Activated T-cell treated with anti-CD3 and anti-CD28 coated beads, Interleukin-2, amount 50 U/mL, for 4 hours (primary cell): ENCODE measurements at places on chromosomes 4 and X. TPM values are rescaled to one million over a fixed set of nuclear protein-coding genes. Genes with fewer than 3 reads are reported as not detected.

PNMA5 gene
- not detected for total RNA-seq

DNA sequence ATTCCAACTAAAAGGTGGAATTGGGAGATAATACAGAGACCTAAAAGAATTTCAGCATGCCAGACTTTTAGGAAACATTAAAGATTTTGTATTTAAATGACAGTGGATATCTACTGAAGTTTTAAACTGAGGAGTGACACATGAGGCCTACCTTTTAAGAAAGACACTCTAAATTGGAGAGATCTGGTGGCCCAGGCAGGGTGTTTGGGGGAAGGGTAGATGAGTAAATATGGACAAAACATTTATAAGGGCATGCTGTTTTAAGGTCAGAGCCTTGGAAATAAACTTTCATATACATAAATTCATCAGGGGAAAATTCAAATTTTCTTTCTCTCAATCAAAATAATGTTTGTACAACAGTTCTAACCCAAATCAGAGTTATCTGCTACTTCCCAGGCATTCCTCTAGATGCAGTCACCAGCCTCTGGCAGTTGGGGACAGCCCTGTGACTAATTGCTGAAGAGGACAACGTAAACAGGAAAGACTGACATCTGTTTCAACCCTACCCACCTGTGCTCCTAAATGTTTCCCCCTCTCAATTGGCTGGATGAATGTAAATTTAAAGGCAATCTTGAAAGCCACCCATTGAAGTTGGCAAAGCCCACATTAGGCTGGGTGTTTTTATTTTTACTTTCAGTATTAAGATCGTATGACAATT lies 1646.9 kb upstream of the ADGRL3 start:
- DNase-seq: no peak

GRCh38 chr4:42248972-42249371 lies 96.5 kb upstream of the BEND4 start:
- no peak for DNase-seq

- DNase-seq: no peak
Observed at GRCh38 chrX:107454302-107454701, 4.8 kb downstream of the FRMPD3 start.

DNA sequence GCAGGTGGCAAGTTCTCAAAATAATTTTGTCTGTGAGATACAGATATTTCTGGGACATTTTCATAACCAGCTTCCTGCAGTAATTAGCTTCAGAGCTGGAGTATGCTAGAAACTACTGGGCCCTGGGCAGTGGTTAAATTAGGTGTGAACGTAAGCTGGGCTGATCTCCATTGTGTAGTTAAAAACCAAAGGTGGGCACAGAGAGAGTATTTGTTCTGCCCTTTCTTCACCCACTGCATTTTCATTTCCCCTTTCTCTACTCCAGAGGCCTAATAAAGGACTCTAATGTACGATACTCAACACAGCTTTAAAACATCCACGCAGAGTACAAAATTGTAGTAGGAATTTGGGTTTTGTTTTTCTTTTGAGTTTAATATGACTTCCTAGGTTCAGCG lies 252.7 kb downstream of the SPRY1 start:
- no peak for DNase-seq

CFAP47 gene
- not detected for total RNA-seq

DNA sequence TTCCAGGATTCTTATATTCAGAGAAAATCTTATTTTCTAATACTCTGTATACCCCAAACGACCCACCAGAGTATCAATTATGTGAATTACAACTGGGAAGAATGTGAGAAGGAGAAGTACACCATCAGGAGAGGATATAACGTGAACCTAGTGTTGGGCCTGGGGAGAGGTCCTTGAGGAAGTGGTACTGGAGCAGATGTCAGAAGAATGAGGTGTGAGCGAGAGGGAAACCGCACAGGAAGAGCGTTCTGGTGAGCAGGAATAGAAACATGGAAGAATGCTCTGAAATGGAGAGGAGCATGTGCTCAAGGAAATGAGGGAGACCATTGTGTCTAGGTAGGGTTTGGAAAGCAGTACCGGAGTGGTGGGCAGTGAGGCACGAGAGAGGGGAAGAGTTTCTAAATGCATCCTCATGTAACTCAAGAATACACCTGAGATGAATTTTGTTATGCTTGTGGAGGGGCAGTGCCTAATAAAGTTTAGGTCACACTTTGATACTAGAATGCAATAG lies 151.6 kb downstream of the GRID2 start:
- DNase-seq: no peak

GRCh38 chr4:35818520-35818919 lies 425.8 kb downstream of the ARAP2 start:
- no peak for DNase-seq

DNA sequence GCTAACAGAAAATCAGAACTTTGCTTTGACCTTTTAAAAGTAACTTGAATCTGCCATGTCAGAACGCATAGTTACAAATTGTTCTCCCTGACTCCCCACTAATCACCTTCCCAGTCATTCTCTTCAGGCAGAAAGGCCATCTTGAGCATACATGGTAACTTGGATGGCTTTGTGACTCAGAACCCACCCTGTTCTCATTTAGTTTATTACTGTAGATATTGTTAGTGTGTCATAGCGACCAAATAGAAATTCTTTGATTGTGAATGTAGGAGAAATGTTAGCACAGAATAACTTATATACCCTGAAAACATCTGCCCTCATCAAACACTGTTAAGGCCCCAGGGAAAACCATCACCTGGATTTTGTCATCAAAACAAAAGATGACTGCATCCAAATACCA lies 382.0 kb downstream of the MAGEB5 start:
- no peak for DNase-seq

GRCh38 chr4:181536196-181536746 lies 706.9 kb upstream of the TENM3 start:
- no peak for DNase-seq

GRCh38 chrX:154799556-154800348 lies 5.5 kb downstream of the MPP1 start:
- no peak for DNase-seq

DNA sequence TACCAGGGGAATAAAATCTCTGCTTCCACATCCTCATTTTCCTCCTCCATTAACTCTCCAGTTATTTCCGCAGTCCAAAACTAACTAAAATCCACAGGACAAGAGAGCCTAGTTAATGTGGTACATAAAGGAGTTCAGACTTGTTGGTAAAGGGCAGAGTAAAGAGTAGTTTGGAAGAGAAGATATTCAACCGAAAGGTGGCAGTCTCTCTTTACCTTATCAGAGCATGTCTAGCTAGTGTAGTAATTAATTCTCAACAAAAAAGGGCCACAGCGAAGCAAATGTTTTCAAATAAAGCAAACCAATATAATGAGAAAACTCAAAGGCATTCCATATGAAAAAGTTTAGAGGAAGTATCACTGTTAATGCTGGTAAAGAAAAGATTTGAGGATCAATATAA lies 286.5 kb downstream of the GLUD2 start:
- no peak for DNase-seq

DNA sequence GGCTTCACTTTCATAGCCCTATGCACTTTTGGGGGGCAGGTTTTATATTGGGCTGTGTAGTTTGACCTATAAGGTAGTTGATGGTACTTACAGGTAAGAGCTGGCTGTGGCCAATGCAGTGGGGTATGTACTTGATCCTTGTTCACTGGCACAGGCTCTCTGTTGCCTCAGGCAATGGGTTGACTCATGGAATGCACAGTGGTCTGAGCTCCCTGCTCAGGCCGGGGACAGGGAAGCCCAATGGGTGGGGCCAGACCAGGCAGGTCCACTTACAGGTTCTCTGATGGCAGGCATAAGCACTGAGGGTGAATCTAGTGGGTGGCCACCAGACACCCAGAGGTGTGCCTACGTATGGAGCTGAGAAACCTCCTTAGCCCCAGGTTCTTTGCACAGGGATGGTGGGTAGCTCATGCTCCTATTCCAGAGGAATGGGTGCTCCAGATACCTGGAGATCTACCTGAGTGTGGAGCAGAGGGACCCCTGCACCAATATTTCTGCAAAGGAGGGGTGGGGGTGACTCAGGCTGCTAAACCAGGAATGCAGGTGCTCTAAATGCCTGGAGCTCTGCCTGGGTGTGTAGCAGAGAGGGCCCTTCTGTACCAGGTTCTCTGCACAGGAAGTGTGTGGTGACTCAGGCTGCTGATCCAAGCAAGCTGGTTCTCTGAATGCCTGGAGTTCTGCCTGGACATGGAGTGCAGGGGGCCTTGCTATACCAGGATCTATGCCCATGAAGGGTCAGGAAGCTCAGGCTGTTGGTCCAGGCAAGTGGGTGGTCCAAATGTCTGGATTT lies 52.3 kb downstream of the IL1RAPL2 start:
- DNase-seq: no peak

DNA sequence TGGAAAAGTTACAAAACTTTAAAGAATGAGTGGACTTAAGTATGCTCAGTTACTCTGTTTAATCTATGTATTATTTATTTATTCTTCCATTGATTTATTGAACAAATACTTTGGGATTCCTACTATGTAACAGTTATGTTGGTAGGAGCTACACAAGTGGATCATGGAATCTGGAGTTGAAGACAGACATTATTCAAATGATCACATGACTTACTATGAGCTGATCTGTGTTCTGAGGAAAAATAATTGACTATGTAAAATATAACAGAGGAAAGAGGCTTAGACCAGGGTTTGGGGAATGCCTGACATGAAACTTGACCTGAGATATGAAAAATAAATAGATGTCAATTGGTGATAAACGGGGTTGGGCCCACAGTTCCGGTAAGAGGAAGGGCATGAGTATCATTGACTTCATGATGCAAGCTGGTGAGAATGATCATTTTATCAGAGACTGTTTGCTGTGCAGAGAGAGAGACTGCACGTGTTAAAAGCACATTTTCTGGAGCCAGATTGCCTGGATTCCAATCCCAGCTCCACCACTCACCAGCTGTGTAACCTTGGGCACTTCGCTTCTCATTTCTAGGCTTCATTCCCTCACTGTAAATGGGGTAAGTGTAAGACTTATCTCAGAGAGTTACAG lies 179.0 kb downstream of the SPCS3 start:
- DNase-seq: no peak

DNA sequence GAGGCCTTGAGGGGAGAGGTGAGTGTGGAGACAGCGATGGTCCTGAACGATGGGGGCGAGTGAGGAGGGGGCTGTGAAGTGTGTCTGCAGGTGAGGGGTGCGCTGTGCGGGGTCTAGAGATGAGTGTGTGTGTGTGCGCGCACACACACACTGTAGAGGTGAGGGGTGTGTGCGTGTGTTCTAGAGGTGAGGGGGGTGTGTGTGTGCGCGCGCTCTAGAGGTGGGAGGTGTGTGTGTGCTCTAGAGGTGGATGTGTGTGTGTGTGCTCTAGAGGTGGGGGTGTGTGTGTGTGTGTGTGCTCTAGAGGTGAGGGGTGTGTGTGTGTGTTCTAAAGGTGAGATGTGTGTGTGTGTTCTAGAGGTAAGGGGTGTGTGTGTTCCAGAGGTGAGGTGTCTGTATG lies 574 bp downstream of the BST1 start:
- DNase-seq: no peak

DNA sequence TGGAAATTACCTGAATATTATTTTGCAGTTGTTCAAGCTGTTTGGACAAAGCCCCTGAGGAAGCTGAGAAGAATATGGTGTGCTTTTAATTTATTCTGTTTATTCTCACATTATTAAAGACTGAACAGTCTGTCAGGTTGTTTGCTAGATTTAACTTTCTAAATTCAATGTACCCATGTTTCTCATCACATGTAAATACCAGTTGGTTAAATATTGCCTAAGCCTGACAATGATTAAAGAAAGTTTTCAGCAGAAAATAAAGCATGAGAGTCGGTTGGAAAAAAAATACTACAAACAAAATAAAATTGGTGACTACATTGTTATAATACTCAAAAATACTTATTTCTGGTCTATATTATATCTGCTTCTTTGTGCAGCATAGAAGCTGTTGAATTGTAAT lies 1974.7 kb downstream of the ARAP2 start:
- no peak for DNase-seq

DNA sequence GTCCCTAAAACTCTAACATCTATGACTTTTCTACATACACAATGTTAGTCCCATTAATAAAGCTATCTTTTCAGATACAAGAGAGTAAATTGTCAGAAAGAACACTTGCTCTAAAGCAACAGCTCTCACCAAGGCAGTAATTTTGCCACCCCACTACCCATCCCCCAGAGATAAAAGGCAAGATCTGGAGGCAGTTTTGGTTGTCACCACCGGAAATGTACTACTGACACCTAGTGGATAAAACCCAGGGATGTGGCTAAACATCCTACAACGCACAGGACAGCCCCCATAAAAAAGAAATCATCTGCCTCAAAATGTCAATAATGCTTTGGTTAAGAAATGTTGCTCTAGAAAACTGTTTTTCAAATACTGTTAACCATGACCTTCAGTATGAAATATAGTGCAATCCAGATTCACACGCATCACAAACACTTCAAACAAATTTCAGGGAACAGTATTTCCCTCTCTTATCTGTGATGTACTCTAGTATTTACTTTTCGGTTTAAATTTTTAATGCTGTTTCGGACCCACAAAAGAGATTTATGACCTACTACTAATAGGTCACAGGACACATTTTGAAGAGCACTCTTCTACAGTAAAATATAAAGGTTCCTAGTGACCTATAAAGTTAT lies 5.1 kb downstream of the FBXL5 start:
- DNase-seq: peak; percentile 41

- DNase-seq: no peak
Observed at GRCh38 chr4:101187841-101188240, 159.5 kb downstream of the PPP3CA start.

GRCh38 chr4:108560616-108561015 lies 59.8 kb upstream of the RPL34 start:
- DNase-seq: no peak

LINC00632 gene
- 0.48 TPM for total RNA-seq

DNA sequence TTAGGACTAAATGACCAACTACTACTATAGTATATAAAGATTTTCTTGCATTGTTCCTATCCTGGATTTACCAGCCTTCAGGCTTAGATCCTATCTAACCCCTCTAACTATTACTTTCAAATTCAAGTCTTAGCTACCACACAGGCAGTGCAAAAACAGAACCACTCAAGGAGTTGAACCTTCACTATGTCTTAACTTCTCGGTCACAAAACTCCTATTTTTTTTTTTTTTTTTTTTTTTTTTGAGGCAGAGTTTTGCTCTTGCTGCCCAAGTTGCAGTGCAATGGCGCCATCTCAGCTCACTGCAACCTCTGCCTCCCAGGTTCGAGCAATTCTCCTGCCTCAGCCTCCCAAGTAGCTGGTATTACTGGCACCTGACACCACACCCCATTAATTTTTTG lies 6.3 kb upstream of the FAM200B start:
- no peak for DNase-seq

GRCh38 chr4:185192059-185192458 lies 11.7 kb downstream of the CFAP97 start:
- DNase-seq: no peak

DNA sequence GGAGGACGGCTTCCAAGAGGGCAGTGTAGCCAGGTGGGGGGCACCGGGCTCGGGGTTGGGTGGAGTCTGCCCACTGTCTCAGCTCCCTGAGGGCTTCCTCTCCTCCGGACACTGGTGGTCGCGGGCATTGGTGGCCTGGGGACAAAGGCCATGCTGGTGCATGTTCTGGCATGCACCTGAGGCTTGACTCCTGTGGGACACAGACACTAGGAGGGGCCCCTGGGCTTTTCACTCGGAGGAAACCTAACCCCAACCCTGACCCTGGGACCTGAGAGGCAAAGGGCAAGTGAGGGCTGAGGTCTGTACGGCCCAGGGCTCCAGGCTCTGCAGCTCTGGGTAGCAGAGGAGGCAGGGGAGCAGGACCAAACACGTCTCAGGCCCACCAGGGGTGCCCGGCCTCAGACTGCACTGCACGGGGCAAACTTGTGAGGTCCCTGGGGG lies 22.3 kb upstream of the FGFR3 start:
- no peak for DNase-seq

CITED1 gene
- not detected for total RNA-seq

- no peak for DNase-seq
Observed at GRCh38 chrX:46433892-46434291, 111.3 kb downstream of the ZNF674 start.

- DNase-seq: no peak
Observed at GRCh38 chr4:81757691-81758090, 286.0 kb upstream of the RASGEF1B start.
